ENCODE measurements at places on chromosomes 7 and 10.

DNA sequence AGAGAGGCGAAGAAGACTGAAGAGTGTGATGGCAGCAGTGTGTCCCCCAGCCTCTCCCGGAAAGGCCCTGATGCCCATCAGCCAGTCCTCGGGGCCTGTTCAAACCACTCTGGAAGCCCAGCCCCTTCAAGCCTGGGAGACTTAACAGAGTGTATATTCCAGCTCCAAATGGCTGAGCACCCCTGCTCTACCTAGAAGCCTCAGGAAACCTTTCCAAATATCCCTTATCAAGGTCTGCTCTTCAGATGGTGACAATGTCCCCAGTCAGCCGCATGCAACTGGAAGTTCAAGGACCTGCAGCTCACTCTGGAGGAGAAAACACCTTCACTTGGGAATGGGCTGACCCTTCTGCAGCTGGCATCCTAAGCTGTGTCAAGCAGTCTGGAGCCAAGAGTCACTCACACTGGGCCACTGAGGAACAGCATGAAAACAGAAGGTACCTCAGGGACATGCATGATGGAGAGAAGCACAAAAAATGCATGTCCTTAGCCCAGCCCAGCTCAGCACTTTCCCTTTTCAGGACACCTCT is 10.2 kb downstream of the ANXA11 start:
- H3K36me3 ChIP-seq: peaks cover 24% of the 10 kb centered on the region
- peak overlapping the region; percentile 94 for H3K27ac ChIP-seq
- H3K27me3 ChIP-seq: no peaks in the 10 kb centered on the region

- no peak for DNase-seq
- H3K27ac ChIP-seq: no peak overlapping the region
- no peaks in the 10 kb centered on the region for H3K4me1 ChIP-seq
- no peaks in the 10 kb centered on the region for H3K27me3 ChIP-seq
These were observed 603.8 kb upstream of the LRRTM3 start for GRCh38 chr10:66321723-66322665.

DNA sequence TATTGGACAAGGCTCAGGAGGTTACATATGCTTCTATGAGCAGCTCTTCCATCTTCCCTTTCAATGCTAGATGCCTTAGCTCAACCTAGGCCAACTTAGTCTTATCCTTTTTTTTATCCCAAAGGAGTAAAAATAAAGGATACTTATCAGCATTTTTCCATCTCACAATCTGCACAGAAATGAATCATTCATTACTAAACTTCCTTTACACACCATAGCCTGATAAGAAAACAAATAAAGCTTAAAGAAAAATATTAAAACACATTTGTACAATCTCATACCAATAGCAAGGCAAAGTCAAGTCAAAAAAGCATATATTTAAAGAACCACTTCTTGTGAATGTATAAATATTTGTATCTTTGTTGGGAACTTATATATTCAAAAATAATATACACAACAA is 407.4 kb downstream of the GRM8 start:
- no peak overlapping the region for H3K27ac ChIP-seq
- no peak overlapping the region for H3K4me3 ChIP-seq
- peaks cover 3% of the 10 kb centered on the region for H3K27me3 ChIP-seq
- no peaks in the 10 kb centered on the region for H3K36me3 ChIP-seq
- DNase-seq: no peak

- no peak overlapping the region for H3K4me3 ChIP-seq
- H3K4me1 ChIP-seq: no peaks in the 10 kb centered on the region
- H3K27ac ChIP-seq: no peak overlapping the region
- no peak for DNase-seq
- H3K27me3 ChIP-seq: peaks cover under 1% of the 10 kb centered on the region
These were observed 4.7 kb downstream of the CYP3A7 start for GRCh38 chr7:99730238-99730810.

- H3K4me3 ChIP-seq: peak within 1 kb of the TSS; percentile 33
- H3K4me1 ChIP-seq: peaks cover 12% of the 10 kb centered on the region
These were observed at the start of gene CNNM1 for GRCh38 chr10:99329304-99329553. Gene CNNM1 (plus strand): TSS chr10:99329356. CDS start chr10:99329388, 32 bp downstream.
